CD4-positive, CD25-positive, alpha-beta regulatory T cell (primary cell): ENCODE measurements at places on chromosomes 3 and 15.

- DNase-seq: no peak
Measured at GRCh38 chr3:182239316-182239715, 527.6 kb downstream of the SOX2 start.

DNA sequence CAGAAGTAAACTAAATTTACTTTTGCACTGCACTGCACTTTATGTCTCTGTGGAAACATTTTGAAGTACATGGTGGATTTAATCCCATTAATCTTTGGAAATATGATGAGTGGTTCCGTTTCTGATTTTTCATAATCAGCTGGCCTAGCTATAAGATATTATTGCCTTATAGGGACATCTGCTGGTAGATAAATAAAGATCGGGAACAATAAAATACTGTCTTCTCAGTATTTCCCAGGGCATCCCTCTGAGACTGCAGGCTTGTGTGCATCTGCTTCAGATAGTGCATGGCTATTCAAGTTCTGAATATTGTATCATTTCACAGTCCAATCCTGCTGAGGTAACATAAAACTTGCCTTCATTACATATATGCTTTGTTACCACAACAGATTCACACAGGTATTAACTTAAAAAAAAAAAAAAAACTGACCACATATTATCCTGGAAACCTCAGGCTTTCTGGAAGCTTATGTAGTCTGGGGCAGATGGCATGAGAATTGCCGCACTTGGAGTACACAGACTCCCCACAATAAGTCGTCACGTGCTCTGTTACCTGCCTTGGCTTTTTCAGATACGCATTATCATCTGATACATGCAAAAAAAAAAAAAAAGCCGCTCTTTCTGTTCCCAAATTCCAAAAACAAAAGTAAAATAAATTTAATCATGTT lies 330.8 kb upstream of the AGTR1 start:
- no peak for DNase-seq

GRCh38 chr3:47515864-47516319 lies 2.4 kb upstream of the ELP6 start:
- DNase-seq: no peak

- DNase-seq: no peak
Measured at GRCh38 chr3:56811546-56812202, 9.9 kb upstream of the ARHGEF3 start.

- no peak for DNase-seq
Measured at GRCh38 chr3:5047764-5048419, 68.7 kb downstream of the BHLHE40 start.
